Fibroblast of villous mesenchyme (primary cell): ENCODE measurements at places on chromosomes 4 and X. TPM values are rescaled to one million over a fixed set of nuclear protein-coding genes. Genes with fewer than 3 reads are reported as not detected.

DNA sequence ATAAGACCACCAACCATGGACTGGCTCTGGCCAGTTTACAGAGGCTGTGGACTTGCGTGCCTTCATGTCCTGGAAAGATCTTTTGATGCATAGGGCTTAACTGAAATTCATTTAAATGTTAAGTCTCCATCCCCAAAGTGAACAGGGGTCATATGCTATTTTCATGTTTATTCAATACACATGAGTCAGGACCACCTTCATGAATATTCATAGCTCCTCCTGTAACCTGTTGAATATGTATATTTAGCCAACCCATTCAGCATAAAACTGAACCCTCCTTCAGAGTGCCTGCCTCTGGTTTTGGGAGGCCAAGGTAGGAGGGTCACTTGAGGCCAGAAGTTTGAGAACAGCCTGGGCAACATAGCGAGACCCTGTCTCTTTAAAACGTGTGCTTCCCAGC lies 7.1 kb downstream of the CTPS2 start:
- DNase-seq, result no peak

DNA sequence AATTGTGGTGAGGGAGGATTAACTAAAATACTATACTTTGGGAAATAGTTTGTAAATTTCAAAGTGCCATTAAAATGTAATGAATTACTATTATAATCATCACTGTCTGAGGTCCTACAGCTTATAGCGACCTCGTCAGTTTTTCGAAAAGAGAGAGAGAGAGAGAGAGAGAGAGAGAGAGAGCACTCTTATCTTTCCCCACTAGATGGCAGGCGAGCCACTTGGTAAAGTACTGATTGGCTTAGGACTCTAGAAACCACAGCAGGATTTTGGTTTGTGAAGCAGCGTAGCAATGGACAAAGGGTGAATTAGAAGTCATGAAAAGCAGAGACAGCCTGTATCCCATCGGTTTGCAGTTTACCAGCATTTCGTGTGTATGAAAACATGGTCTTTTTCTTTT lies 52.5 kb downstream of the LINC00632 start:
- DNase-seq, result peak; percentile 52

DNA sequence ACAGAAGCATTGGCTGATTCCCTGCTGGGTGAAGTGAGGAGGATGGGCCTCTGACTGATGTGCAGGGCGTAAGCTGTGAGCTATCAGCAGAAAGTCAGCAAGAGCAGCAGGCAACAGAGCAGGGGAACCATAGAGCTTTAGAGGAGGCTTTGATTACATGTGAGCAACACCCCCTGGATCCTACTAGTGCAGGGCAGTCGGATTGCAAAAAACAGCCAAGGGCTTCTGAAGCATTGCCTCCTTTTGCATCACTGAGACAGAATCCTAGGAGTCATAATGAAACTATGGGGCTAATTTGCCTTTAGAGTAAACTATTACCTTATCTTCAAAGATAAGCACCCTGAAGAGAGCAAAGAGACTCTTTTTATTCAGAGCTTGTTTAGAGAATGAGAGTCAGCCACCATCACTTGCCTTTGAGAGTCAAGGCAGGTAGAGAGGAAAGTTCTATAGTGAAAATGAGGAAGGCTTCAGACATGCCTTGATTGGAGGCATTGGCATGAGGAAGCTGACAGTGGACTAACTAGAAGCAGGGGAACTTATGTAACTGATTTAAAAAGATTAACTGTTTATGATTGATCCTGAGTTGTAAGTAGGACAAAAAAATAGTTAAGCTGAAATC lies 420.3 kb downstream of the PDHA2 start:
- DNase-seq, result peak; percentile 9

DNA sequence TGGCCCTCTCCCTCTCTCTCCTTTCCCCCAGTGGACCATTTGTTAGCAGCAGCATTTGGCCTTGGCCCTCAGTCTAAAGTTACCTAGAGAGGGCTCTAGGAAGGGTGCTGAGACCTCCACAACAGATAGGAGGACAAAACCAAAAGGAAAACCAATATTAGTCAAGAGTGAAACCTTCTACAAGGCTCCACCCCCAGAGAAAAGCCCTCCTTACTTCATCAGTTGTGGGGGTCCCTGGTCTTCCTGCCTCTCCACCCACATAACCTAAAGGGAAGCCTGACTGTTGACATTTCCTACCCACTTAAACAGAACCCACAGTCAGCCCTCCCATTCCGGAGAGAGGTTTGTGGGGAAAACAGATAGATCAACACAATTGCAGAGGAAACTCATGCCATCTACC lies 4.7 kb upstream of the CD40LG start:
- no peak for DNase-seq

- DNase-seq, result peak; percentile 62
Observed at GRCh38 chrX:39859991-39860861, 237.5 kb downstream of the BCOR start.

GRCh38 chr4:41693629-41694028 lies 54.9 kb downstream of the PHOX2B start:
- DNase-seq, result peak; percentile 35

EGFL6 gene
- total RNA-seq, result 0.32 and 0.86 TPM in 2 replicates

GRCh38 chr4:173860094-173860493 lies 330.1 kb upstream of the HAND2 start:
- no peak for DNase-seq
